NCI-H1417 treated with DMSO at 0.1 percent for 48 hours (cell line): ENCODE measurements at places on chromosomes 1 and 21.

GRCh38 chr1:161201836-161202712, at the start of gene NDUFS2:
TSS of gene NDUFS2 (plus strand) at chr1:161202367. CDS start at chr1:161202386, 19 bp downstream.
- peak; percentile 97 for DNase-seq

DNA sequence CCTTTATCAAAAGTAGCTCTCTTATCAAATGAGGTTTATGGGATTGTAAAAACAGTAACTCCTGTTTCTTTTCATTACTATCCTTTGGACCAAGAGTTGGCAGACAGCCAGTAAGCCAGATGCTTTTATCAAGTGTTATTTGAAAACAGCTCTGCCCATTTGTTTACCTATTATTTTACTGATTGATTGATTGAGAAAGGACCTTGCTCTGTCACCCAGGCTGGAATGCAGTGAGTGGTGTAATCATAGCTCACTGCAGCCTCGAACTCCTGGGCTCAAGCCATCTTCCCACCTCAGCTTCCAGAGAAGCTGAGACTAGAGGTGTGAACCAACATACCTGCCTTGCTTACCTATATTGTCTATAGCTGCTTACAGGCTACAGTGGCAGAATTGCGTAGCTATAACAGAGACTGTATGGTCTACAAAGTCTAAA, 3.6 kb downstream of the PRKAB2 start:
- peak; percentile 45 for DNase-seq

DNA sequence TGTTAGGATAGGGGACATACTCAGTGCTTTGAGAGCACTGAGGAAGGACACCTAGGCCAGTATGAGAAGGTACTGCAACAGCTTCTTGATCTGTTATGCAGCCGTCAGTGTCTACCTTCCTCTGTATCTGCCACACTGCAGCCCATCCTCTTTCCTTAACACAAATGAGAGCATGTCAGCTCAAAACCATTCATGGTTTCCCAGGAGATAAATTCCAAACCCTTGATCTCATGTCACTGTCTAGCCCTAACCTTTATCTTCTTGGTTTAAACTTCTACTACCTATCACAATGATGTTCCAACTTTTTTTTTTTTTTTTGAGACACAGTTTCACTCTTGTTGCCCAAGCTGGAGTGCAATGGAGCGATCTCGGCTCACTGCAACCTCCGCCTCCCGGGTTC, 1.4 kb downstream of the ZMYND12 start:
- no peak for DNase-seq

GRCh38 chr1:160885042-160885441, at the start of gene ITLN1:
TSS of gene ITLN1 (minus strand) at chr1:160885180. CDS start at chr1:160884877, 303 bp downstream.
- DNase-seq, result no peak

- no peak for DNase-seq
These were observed 3.3 kb upstream of the CNR2 start for GRCh38 chr1:23916209-23917131.
